ENCODE measurements at places on chromosomes 13 and 19.

DNA sequence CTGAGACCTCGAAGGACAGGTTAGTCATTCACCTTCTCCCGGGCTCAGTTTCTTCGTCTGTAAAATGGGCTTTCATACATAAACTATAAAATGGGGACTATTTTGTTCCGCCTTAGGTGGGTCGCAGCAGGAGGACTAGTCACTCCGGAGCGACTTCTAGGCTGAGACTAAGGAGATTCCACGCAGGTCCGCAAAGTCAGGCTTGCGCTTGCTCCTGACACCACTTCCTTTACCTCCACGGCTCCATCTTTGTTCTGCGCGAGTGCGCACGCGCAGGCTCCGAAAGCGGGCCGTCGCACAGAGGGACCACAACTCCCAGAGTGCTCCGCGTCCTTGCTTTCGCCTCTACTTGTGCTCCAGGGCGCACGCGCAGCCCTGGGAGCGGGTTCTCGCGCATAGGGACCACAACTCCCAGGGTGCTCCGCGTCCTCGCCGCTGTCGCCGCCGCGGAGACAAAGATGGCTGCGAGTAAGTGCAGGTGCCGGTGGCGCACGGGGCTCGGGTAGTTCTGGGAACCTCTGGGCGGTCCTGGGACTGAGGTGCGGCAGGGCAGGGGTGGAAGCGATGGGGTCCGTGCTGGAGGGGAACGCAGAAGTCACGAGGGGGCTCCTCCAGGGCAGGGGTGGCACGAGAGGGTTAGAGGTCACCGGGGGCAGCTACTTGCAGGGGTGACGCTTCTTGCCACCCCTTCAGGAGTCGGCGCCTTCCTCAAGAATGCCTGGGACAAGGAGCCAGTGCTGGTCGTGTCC, at the start of gene NDUFA3:
Gene NDUFA3, plus strand, starts transcription at position 435 of the 749 bp plus-strand sequence. Its CDS starts 24 bp downstream, at position 459.
- DNase-seq, result peak; percentile 97

- DNase-seq, result no peak
Observed at GRCh38 chr19:5696196-5697021, 6.3 kb downstream of the RPL36 start.

- DNase-seq, result no peak
Observed at GRCh38 chr13:99446242-99446641, 55.0 kb upstream of the TM9SF2 start.

DNA sequence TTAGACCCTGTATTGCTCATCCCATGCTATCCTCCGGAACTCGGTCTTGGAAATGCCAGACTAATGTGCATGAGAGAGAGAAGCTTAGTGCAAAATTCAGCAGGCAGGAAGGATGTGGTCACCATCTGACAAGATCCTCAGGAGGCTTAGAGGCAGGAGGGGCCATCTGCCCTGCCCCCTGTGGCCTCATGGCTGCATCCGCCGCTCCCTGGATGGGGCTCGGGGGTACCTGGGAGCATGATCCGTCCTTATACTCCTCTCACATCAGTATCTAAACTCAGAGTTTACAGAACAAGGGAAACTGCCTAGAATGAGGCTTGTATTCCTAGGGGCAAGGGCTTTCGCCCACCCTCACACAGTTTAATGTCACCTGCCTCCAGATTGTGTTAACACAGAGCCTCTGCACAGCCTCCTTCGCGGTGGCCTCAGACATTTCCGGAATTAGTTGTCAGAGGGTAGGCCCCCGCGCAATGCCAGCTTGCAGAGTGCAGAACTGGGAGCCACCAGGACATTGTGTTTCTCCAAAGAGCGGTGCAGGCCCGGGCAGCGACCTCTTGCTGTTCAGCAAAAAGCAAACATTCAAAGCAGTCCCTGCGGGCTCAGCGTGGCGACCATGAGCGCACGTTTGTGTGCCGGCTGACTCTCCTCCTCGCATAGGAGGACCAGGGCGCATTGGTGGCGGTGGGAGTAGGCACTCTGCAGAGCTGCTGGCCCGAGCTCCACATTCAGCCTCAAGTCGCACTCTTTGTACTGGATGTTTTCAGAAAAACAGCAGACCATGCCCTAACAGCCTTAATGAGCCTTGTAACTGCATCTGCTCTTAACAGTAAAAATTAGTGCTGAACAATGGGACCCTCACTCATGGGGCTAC, 39.1 kb downstream of the GPR12 start:
- peak; percentile 22 for DNase-seq

GRCh38 chr13:27573265-27573664, 47.1 kb downstream of the LNX2 start:
- DNase-seq, result no peak

DNA sequence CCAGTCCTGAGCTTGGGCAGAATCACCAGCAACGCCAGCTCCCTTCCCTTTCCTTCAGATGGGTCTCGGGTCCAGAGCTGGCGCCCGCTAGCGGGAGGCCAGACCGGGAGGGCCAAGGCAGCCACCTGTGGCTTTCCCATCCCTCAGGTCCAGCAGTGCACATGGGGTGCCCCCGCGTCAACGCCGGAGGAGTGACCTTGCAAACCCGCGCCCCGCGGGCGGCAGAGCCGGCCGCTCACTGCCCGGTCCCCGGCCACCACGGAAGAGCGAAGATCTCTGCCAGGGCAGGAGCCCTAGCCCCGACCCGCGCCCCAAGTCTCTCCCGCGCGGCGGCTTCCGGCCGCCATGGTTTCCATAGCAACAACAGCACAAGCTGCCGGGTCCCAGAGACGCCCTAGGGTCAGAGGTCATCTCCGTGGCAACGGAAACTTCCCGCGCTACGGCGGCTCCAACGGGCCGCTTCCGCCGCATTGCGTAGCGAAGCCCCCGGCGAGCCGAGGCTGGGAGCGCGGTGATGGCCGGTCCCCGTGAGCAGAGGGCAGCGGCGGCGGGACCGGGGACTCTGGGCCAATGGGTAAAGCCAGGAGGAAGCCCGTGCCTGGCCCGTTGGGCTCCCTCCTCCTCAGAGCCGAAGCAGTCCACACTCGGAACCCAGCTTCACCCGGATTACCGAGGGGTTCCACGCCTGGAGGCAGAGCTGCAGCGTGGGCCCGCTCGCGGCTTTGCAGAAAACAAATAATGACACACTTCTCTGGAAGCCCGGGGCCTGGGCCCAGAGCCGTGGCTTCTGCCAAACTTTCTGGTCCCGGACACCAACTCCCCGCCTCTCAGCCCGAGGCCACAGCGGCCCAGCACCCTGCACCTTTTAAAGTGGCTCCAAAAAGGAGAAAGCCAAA, 7.4 kb downstream of the FGF14 start:
- DNase-seq, result peak; percentile 92

GRCh38 chr19:16893686-16893989, 4.8 kb downstream of the F2RL3 start:
- no peak for DNase-seq

DNA sequence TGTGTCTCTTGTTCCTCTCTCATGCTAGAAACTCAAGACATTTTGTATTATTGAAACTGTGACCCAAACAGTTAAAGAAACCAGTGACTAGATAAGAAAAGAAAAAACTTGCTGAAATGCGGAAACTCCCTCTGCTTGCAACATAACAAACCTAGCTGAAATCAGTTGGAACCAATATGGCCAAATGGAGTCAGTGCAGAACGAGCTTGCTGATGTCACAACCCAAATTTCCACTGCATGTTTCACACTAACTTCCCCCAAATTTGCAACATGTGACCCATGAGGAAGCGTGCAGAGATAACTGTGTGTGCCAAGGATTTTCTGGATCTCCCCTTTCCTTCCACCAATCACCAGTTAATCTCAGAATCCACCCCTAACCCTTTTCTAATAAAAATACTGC, 208.0 kb downstream of the DLEU7 start:
- no peak for DNase-seq

GRCh38 chr13:40098246-40098645, 442.8 kb downstream of the COG6 start:
- no peak for DNase-seq

- DNase-seq, result no peak
Observed at GRCh38 chr19:15584095-15584494, 30.9 kb upstream of the CYP4F8 start.

DNA sequence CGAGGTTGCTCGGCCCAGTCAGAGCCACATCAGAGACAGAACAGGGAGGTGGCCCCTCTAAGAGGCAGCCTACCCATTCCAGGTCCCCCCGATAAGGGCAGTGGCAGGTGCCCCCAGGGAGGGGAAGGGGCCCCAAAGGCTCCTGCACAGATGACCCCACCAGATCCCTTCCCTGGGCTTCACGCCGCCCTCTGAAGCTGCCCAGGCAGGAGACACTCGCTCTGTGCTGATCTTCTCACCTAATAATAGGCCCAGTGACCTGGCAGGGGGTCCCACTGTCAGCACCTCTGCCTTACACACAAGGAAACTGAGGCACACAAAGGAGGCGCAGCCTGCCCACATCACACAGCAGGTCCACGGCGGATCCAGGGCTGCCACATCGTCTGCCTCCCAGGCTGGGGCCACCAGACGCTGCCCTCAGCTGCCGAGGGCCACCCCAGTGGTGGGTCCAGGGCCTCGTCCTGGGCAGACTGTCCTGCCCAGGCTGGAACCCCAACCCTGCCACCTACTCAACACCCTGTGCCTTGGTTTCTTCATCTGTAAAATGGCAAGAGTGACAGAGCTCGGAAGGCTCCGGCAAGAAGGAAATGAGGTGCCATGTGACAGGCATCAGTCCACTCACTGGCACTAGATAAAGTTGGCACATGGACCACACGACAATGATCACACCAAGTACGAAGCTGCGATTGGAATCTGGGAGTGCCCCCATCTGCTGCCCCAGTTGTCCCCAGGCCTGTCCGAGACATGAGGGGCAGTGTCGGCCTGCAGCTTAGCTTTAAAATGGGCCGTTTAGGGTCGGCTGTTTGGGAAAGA, 56.5 kb downstream of the KLF2 start:
- DNase-seq, result peak; percentile 41

DNA sequence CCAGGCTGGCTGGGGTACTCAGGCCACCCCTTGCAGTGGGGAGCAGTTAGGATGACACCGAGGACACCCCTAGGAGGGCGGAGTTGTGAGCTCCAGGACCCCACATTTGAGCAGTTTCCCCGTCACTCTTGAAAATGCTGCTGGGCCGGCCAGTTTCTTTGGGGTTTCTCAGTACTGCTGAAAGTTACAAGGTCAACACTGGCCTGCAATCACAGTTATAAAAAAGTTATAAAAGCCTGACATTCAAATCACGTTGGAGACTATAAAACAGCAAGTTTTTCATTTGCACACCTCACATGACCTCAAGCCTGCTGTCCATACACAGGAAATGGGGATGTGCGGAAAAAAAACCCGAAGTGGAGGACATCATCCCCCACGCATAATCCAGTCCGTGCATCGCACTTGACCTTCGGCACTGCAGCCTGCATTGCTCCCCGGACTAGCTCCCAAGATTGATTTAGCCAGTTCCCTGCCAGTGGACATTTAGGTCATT, 27.0 kb downstream of the DNM2 start:
- no peak for DNase-seq

DNA sequence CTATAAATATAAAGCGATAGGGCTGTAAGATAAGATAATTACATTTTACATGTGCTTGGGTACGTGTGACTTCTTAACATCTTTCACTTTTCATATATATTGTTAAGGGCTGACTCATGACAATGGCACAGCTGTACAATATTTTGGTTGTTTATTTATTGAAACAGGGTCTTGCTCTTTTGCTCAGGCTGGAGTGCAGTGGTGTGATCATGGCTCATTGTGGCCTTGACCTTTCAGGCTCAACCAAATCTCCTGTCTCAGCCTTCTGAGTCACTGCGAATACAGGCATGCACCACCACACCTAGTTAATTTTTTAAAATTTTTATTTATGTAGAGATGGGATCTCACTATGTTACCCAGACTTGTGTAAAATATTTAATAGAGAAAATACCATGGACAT, 2532.4 kb upstream of the PCDH20 start:
- DNase-seq, result no peak

- no peak for DNase-seq
Observed at GRCh38 chr13:113017506-113018215, 48.6 kb downstream of the MCF2L start.

DNA sequence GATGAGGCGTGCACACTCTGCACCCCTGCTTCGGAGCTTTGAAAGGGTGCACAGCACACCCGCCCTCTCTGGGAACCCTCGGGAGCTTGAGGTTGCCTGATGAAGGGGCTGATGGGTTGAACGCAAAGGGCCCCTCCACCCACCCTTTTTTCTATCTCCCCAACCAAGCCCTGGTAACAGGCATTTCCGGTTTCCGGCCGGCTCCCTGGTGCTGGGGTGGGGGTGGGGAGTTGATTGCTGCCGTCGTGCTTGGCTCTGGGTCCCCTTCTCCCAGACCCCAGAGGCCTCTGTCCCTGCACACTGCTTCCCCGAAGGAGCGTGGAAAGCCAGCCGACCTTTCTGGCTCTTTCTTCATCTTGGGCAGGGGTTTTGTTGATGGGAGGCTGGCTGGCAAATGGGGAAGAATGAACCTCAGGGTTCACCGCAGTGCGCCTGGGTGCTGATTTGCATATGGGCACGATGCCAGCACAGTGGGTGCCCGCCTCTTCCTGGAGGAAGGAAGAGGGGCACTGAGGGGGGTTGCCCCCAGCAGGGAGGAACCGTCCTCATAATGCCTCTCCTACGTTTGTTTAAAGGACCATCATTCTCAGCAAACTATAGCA, 29.1 kb downstream of the VAV1 start:
- peak; percentile 76 for DNase-seq

- DNase-seq, result no peak
Observed at GRCh38 chr13:66618702-66619101, 611.4 kb downstream of the PCDH9 start.

- DNase-seq, result no peak
Observed at GRCh38 chr19:30320466-30320865, 51.7 kb upstream of the ZNF536 start.

DNA sequence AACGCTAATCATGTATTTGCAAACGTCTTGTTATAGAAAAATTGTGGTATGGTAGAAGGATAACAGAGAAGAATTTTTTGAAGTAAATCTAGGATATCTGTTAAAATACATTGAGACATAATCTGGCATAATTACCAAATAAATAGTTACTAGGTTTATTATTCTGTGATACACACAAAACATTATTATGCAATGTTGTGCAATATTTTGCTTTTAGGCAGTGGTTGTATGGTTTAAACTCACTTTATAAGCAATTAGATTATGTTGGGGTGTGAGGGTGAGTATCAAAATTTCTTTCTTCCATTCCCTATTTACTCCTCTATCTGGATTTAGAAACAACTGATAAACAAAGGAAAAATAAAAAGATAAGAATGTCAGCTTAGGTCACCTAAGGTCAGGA, 385.6 kb downstream of the SLITRK6 start:
- no peak for DNase-seq

DNA sequence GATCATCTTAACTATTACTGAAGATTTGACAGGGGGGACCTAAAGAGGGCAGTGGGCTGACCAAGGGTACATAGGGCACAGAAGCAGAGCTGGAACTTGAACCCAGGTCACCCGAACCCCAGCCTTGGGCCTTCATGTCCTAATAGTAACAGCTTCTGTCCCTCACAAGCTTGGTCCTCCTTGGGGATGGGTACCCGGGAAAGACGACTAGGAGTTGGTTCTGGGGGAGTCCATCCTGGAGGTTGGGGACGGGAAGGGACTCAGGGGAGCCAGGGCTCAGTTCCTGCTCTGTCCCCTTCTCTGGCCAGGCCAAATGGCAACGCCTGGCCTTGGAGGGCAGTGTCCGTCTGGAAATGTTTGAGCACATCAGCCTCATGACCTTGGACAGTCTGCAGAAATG, 39.6 kb upstream of the CYP4F8 start:
- DNase-seq, result no peak
